Activated CD4-positive, CD25-positive, alpha-beta regulatory T cell treated with anti-CD3 and anti-CD28 coated beads, Interleukin-2, amount 50 U/mL, for 24 hours (primary cell): ENCODE measurements at places on chromosomes 16 and 17.

DNA sequence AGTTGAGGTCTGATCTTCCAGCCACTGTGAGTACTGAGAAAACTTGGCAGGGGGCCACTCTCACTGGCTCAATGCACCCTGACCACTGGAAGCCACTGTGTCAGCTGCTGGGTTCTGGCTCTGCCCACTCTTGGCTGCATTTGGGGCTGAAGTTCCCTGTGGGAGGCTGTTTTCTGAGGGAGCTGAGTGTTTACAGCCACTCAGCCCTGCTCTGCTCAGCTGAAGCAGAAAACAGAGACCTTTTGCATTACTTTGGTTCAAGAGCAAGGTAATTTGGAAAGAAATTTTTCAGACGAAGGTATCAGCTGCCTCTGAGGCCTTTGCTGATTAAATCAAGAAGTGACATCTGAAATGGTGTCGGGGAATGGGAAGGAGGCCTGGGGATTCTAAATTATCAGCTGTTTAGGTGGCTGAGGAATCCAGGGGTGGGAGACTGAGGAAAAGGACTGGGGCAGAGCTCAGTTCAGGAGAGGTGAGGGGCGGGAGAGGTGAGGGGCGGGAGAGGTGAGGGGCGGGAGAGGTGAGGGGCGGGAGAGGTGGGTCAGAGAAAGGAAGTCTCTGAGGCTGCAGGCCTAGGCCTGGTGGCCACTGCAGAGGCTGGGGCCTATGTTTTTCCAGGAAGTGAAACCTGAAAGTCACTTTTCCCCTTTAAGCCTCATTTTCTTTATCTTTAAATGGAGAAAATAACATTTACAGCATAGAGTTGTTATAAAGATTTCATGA, at the start of gene ACSM5:
Gene ACSM5 (plus strand): TSS at position 137 of the 723 bp plus-strand sequence. CDS start 1,951 bp downstream, outside the sequence.
- no peak for ATAC-seq

DNA sequence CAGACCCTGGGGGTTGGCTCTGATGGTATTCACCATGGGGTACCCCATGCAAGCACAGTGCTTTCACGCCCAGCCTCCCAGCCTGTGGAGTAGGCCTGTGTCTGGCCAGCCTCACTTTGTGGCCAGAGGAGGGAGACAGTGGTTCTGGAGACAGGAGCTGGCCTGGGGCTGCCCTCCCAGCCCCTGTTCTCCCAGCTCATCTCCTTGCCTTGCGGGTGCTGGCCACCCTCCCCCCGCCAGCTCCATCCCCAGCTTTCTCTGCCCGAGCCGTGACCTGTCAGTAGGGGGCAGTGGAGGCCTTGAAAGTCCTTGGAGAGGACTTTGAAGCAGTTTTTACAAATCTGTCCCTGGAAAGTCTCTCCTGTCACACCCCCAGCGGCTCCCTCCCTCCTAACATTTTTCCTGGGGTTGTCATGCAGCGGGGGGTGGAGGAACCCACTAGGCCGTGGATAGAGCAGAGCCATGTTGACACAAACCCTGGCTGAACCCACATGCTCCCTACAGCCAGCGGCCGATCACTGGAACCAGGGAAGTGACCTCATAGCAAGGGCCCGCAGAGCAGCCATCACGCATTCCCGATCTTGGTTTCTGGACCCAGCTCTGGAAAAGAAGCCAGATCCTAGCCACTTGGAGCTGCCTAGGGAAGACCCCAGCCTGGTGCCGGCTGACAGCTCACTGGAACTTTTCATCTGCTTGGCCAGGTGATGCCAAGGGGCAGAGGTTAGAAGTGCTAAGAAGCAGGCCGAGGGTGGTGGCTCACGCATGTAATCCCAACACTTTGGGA, 289.4 kb downstream of the SEC14L1 start:
- peak; percentile 72 for ATAC-seq

- no peak for ATAC-seq
These were observed 46.9 kb upstream of the NLK start for GRCh38 chr17:27995554-27995953.

DNA sequence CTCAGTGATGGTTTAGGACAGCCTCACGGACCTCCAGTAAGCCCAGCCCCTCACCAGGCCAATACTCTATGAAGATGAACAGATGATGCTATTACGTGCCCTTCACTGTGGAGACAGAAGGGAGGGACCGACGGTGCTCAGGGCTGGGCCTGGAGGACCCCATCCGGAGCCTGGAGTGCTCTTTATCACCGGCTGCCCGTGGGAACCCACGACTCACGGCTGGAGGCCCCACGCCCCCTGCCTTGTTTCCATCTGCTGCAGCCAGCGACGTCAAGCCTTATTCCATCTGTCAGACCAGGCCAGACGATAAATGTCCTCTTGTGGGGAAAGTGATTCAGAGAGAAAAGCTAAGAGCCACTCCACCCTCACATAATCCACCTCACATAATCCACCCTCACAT, 4.0 kb upstream of the TIMM22 start:
- no peak for ATAC-seq

GRCh38 chr17:1467258-1467657, 11.2 kb upstream of the CRK start:
- ATAC-seq = no peak

- ATAC-seq = peak; percentile 62
These were observed 14.3 kb downstream of the KPNB1 start for GRCh38 chr17:47663912-47664623.

GRCh38 chr17:79192503-79193351, 118.1 kb downstream of the ENGASE start:
- ATAC-seq = no peak

GRCh38 chr17:51802544-51802943, 356.0 kb downstream of the CA10 start:
- no peak for ATAC-seq

GRCh38 chr17:35998756-35999155, 2.6 kb downstream of the CCL15 start:
- no peak for ATAC-seq

DNA sequence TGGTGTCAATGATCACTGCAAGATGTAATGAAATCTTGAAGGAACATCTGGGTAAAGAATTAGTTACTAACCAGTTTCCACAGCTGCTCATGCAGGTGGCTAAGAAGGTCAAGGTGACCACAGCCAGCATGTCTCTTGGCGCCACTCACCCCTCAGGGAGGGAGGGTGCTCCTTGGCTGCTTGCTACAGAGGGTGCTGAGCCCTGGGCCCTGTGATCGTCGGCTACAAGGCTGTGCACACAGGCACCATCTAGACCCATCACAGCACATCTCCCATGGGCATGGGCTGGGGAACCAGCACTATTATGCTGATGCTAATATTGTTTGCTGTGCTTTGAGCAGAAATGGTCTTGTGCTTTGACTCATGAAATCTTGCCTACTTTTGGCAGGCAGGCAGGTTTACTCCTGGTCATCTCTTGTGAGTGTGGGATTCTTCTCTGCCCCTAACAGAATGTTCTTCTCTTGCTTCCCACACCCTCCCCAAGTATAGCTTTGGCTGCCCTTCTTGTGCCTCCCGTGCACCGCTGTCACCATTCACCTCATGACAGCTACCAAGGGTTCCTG, 36.4 kb downstream of the TXNDC11 start:
- ATAC-seq = no peak

DNA sequence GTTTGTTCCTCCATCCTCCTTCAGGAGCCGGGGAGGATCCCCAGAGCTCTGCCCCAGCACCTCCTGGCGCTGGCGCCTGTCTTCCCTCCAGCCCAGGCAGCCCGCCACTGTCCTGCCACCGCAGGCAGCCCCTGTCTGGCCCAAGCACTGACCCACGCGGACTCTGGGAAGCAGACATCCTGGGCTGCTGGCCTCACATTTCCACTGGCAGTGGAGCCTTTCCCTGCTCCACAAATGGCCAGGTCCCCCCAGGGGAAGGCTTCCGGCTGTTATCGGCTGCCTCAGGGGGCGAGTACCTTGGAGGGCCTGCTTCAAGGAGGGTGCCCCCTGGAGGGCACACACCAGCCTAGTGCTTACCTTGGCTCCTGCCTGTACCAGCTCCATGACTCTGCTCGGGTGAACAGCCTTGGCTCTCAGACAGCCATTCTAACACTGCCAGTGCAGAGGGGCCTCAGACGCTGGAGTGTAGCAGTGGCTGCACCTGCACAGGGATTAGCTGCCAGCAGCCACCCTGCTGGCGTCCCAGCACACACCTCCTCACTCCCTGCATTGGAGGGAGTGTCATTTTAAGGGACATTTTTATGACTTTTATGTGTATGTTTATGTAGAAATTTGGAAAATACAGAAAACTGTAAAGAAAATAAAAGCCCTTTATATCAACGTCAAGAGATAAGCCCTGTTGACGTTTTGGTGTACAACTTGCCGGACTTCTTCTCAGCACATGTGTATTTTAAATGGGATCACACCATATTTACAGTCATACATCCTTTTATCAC, 21.0 kb downstream of the ACE start:
- ATAC-seq = no peak

DNA sequence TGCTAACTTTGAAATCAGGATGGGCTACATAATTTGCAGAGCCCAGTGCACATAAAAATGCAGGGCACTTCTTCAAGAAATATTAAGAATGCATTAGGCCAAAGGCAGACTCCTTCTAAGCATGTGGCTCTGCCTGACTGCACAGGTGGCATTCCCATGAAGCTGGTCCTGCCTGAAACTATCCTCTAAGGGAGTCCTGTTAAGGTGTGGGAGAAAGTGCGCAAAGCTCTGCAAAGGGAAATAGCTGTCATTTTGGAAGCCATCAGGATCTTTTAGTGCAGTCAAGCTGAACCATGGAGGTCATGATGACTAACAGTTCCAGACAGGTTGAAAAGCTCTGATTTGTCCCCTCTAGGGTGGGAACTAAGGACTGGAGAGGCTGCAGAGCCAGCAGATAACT, 41.9 kb upstream of the CRHR1 start:
- no peak for ATAC-seq

DNA sequence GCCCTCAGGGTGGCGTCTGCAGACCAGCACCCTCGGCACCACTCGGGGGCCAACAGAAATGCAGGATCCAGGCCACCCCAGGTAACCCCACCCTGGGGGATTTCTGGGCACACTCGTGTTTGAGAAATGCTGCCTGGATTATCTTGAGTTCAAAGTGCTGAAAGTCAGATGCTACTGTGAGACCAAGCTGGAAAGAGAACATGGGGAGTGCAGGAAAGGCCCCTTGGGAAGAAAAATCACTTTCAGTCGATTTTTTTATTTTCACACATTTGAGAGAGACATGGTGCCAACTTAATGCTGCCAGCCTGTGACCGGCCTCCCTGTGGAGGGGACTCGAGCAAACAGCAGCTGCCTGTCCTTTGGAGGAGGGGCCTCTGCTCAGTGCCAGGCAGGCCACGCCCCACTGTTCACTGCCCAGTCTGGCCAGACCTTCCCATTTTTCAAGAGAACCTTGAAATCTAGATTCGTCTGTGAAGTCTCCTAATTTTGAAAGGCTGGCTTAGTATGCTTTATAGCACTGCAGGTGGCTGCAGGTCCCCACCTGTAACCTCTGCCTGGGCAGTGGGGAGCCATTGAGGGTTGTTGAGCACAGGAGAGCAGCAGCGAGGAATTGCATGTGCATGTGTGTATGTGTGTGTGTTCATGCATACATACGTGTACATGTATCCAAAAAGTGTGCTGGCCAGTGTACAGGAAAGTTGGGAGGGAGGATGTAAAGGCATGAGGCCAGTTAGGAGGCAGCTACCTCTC, 70.7 kb upstream of the PLCG2 start:
- no peak for ATAC-seq

GRCh38 chr17:39277110-39277509, 51.4 kb upstream of the STAC2 start:
- no peak for ATAC-seq

DNA sequence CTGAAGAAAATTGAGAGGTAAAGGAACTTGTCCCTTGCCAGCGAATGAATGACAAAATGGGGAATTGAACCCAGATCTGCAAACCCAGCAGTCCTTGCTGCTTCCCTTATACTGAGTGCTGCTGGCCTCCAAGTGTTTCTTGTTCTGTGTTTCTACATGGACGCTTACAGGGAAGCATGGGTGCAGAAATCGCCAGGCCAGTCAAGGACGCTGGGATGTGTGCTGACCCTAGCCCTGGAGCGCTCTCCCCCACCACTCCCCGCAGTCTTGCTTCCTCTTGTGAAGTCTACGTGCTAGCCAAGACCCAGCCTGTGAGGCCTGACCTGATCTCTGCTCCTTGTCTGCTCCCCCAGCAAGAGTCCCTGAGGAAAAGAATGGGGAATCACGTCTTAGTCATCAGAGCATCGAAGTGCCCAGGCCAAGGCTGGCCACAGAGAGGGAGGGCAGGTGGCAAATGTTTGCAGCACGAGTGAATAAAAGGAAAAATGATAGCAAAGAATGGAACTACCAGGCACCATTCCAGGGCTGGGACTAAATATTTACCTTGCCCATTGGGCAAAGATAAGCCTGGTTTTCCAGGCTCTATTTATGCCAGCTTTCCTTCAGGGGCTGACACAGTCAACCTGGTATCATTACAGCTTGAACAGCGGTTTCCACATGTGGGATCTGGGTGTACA, 17.4 kb downstream of the CA4 start:
- ATAC-seq = no peak

GRCh38 chr17:59026176-59026939, 80.3 kb downstream of the TRIM37 start:
- ATAC-seq = no peak

GRCh38 chr17:34997355-34997862, 17.1 kb downstream of the LIG3 start:
- no peak for ATAC-seq

DNA sequence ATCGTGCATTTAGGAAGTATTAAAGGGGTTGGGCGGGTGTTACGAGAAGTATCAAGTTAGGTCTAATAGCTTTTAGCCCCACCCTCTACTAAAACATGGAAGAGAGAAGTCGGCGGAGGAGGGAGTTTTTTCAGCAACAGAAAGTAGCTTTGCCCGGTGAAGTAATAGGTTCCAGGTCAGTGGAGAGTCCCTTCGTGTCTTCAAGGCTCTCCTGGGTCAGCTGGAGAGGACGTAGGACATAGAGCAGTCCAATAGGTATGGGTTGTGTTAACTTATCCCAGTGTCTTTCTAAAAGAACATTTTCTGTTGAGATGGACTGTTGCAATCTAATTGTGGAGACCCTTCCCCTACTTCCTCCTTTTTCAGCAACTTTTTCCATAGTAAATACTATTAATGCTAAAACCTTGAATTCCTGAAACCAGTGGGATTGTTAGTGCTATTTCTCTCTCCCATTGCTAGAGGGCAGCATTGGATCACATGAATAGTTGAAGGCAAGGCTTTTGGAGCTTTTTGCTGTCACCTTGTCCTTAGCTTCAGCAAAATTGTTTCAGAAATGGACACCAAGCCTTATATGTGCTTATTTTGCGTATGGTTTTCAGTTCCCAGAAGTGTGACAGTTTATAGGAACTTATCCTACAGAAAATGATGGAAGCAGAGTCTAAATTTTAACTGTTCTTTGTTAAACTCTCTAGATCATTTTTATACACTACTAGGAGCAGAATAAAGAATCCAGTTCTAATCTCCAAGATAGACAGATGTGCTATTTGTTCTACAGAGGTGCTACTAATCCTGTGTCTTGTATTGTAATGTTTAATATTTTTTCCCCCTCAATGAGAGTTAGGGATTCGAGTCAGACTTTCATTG, 38.4 kb downstream of the UTP18 start:
- ATAC-seq = no peak

- ATAC-seq = no peak
These were observed 43.7 kb upstream of the ERN1 start for GRCh38 chr17:64173646-64174045.

- ATAC-seq = no peak
These were observed 22.8 kb upstream of the WFDC1 start for GRCh38 chr16:84271866-84272265.
